ENCODE measurements at places on chromosomes 3 and 15.

DNA sequence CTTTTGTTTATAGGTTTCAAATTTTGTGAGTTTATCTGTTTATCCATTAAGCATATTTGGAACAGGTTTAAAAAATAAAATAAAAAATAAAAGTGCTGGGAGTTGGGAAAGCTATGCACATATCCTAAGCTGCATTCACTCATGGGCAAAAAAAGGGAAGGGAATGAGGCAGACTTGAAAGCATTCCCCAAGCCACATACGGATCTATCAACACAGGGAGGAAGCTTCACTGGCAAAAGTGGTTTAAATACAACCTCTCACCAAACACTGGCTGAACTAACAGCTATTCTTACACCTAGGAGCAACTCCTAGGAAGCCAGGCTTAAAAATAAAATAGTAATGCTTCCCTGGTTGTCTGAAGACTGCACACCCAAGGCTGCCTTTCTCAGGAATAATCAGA, 101.2 kb downstream of the PCCB start:
- DNase-seq = no peak

GRCh38 chr15:62327406-62327805, 162.3 kb upstream of the C2CD4B start:
- DNase-seq = no peak

- no peak for DNase-seq
Measured at GRCh38 chr15:58064082-58064979, 1.2 kb downstream of the ALDH1A2 start.

- no peak for DNase-seq
Measured at GRCh38 chr3:184168363-184169120, 6.1 kb upstream of the AP2M1 start.

Data from CD4-positive, alpha-beta T cell (primary cell).